ENCODE measurements at places on chromosomes 2 and 18.

- no peak for DNase-seq
Measured at GRCh38 chr2:101162561-101163330, 11.6 kb upstream of the TBC1D8 start.

DNA sequence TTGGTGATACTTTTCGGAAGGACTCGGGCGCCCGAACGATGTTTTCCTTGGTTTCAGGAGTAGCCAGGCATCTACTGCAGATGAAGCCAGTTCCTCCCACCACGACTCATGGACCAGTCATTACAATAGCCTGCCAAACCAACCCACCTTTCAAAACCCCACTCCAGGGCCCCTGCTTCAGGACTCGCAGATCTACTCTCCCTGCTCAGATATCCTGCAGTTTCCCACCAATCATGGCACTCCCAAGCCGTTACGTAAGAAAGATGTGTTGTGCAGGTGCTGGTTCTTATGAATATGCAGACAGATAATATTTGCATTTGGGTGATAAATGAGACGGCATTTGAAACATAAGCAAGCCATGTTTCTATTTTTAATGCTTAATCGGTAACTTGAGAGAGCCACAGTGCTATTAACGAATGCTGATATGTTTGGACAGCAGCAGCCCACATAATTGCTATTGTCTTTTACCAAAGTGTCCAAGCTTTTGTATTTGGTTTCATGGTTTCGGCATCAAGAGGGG lies 3.5 kb upstream of the CYS1 start:
- no peak for DNase-seq

DNA sequence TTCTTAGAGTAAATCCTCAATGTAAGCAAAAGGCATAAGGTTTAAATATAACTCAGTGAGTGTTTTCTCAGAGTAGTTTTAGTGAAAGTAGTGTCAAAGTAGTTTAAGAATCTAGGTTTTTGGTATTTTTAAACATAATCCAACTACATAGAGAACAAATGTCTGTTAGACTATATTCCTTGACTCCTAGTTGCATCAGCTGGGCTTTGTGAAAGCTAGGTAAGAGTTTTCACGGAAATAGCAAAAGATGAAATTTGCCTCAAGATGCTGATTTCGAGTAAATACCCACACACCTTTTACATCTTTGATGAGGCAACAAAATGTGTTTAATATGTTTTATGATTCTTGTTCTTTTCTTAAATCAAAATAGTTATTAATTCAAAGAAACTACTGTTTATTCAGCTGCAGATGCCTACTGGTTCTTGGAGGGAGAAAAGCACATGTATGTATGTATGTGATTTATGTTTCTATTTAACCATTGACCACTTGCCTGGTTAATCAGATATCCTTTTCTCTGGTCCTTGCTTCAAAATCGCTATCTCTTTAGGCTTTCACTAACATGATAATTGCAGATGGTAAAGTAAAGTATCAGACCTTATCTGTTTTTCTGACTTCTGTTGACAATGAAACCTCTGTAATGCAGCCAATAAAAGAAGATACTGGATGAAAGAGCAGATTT lies 117.4 kb upstream of the NOSTRIN start:
- no peak for DNase-seq

- no peak for DNase-seq
Measured at GRCh38 chr2:61993422-61994024, 88.0 kb downstream of the COMMD1 start.

DNA sequence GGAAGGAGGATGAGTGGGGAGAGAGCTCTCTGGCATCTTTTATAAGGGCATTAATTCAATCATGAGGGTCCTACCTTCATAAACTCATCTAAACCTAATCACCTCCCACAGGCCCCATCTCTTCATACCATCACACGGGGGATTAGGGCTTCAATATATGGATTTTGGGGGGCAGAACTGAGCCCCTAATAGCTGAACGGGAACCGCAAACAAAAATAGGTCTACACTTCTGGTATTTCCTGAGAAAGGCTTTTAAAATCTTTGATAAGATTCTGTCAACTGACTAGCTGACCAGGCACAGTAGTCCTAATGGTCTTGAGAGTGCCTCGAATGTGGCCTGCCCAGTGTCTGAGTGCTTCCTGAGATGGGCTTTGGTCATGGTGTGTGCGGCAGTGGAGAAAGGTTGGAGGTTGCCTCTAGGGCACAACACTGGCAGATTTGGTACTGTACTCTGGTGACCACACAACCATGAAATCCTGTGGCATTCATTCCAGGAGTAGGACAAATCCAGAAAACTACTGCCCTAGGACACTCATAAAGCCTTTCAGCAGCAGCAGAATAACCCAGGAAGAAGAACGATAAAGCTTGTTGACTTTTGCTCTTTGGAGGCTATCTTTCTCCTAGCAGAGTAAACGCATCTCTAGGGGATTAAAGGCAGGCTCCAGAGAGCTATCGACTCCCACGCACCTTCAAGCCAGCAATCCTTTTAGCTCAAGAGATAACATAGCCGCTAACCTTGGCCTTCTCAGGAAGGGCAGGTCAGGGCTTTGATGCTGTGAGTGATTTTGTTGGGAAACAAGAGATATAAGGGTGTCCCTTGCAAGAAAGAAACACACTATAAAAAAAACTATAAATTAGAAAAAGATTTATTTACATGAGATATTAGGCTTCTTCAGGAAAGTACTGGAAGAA lies 12.3 kb upstream of the APOB start:
- no peak for DNase-seq

DNA sequence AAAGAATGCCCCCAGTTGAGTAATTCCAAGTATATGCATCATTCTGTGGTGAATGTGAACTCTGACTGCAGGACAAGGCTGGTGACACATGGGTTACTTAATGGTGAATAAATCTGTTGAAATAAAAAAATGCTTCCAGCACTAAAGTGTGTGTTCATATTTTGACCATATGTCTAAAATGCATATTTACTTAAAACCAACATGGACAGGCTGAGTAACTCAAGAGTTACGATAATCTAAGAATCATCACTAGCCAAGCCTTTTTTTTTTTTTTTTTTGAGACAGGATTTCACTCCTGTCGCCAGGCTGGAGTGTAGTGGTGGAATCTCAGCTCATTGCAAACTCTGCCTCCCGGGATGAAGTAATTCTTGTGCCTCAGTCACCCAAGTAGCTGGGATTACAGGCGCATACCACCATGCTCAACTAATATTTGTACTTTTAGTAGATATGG lies 47.1 kb upstream of the CCBE1 start:
- no peak for DNase-seq

DNA sequence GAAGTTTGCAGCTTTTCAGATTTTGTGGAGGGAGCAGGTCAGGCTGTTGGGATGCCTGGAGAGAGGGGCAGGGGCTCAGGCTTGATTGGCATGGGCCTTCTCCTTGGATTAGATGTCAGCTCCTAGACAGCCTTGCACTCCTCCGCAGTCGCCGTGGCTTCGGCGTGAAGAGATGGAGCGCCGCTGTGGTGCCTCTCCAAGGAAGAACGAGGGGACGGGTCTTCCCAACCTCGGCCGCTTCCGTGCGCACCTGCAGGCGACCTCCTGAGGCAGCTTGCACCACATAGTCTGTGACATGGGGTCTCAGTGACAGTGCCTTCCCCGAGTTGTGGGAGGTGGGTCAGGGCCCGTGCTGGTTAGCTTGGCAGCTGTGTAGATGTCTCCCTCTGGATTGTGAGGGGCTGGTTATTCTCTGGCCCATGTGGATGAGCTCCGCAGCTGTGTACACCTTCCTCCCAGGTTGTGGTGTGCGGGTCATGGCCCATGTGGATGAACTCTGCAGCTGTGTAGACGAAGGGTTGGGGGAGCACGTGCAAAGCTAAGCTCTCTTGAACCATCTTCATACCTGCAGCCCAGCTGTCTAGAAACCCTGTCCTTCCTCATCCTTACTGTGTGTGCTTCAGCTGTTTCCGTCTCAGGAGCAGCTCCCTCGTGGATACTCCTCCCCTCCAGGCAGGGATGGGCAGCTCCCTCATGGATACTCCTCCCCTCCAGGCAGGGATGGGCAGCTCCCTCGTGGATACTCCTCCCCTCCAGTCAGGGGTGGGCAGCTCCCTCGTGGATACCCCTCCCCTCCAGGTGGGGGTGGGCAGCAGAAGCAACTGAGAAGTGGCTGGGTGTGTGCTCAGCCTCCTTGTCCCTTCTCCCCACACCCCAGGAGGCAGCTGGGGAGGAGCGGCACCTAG lies 170.3 kb downstream of the LDLRAD4 start:
- DNase-seq = no peak

GRCh38 chr2:39524061-39524460 lies 87.0 kb upstream of the MAP4K3 start:
- DNase-seq = no peak

GRCh38 chr2:200354833-200355751 lies 48.6 kb downstream of the SPATS2L start:
- no peak for DNase-seq

DNA sequence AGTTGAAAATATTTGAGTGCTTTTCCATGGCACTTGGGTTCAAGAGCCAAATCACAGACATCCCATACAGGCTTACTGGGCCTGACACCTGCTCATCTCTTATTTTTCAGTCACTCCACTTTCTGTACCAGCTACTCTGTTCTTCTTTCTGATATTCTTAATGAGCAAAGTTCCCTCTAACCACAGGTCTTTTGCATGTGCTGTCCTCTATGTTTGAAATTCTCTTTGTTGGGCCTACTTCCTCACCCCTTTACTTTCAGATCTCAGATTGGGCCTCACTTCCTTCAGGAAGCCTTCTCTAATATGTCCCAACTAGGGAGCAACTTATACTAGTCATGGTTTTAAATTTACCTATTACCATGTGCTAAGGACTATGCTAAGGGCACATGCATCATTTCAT lies 81.8 kb upstream of the RBMS1 start:
- DNase-seq = no peak

DNA sequence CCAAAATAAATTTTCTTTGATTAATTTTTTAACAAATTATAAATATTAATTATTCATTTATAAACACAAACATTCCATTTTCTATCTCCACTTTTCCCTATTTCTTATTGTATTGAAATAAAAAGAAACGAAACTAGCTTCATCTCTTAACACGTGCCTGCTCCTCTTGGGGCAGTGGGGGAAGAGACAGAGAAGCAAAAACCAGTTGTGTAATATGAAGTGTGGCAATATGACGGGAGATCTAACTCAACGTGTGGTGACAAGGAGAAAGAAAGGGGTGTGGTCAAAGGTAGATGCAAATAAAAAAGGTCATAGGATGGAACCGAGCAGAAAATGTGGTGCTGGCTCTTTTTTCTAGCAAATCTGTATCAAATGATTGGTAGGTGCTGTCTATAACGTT lies 106.9 kb upstream of the SLC8A1 start:
- DNase-seq = no peak

GRCh38 chr2:219573166-219573565 lies 1.1 kb downstream of the INHA start:
- DNase-seq = no peak

- no peak for DNase-seq
Measured at GRCh38 chr2:23549821-23550530, 165.0 kb downstream of the KLHL29 start.

- DNase-seq = no peak
Measured at GRCh38 chr2:97691166-97691565, 21.7 kb downstream of the C2orf92 start.

- DNase-seq = no peak
Measured at GRCh38 chr2:40281021-40281940, 170.6 kb downstream of the SLC8A1 start.

DNA sequence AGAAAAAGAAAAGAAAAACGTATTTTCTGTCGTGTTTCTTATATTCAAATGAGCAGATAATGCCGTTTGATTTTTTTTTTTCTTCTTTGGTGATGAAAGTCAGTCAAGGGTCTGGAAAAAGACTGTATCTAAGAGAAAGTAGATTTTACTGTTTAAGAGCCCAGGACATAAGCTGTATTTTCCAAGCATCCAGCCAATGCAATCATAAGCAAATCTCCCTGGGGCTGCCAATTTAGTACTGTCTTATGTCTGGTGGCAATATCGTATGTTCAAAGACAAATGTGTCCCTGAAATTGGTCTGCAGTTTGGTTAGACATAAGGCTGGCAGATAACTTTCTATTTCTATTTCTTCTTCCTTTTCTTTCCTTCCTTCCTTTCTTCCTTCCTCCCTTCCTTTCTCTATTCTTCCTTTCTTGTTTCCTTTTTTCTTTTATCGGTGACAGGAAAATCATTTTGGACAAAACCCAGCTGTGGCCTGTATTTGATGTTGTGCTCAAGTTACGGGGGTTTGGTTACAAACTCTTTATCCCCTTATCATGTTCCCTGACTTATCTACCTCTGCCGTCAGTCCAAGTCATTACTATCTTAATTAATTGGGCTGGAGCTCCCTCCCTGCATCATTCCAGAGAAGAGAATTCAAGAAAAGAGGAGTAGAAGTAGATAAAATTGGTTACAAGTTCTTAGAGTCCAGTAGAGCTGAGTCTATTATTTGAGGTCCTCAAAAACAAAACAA lies 683.4 kb upstream of the FSHR start:
- no peak for DNase-seq

GRCh38 chr2:205280596-205281236 lies 401.6 kb upstream of the NRP2 start:
- no peak for DNase-seq

Data from NCI-H1048 (cell line).